Activated naive CD4-positive, alpha-beta T cell treated with anti-CD3 and anti-CD28 coated beads for 36 hours (primary cell): ENCODE measurements at places on chromosomes 5 and 9. TPM values are rescaled to one million over a fixed set of nuclear protein-coding genes. Genes with fewer than 3 reads are reported as not detected.

Gene PCDHGA10
- total RNA-seq = 0.05 TPM

- peak; percentile 48 for DNase-seq
- H3K27ac ChIP-seq = peak overlapping the region; percentile 57
- H3K36me3 ChIP-seq = peaks cover 10% of the 10 kb centered on the region
- no peaks in the 10 kb centered on the region for H3K27me3 ChIP-seq
- H3K4me3 ChIP-seq = peak overlapping the region; percentile 93
- H3K4me1 ChIP-seq = peaks cover 33% of the 10 kb centered on the region
Observed at GRCh38 chr9:92668746-92669526, 995 bp downstream of the IPPK start.

- H3K36me3 ChIP-seq = peaks cover 28% of the 10 kb centered on the region
- no peak overlapping the region for H3K4me3 ChIP-seq
- no peaks in the 10 kb centered on the region for H3K27me3 ChIP-seq
- peaks cover 58% of the 10 kb centered on the region for H3K4me1 ChIP-seq
Observed at GRCh38 chr5:143314659-143315058, 88.8 kb downstream of the NR3C1 start.

DNA sequence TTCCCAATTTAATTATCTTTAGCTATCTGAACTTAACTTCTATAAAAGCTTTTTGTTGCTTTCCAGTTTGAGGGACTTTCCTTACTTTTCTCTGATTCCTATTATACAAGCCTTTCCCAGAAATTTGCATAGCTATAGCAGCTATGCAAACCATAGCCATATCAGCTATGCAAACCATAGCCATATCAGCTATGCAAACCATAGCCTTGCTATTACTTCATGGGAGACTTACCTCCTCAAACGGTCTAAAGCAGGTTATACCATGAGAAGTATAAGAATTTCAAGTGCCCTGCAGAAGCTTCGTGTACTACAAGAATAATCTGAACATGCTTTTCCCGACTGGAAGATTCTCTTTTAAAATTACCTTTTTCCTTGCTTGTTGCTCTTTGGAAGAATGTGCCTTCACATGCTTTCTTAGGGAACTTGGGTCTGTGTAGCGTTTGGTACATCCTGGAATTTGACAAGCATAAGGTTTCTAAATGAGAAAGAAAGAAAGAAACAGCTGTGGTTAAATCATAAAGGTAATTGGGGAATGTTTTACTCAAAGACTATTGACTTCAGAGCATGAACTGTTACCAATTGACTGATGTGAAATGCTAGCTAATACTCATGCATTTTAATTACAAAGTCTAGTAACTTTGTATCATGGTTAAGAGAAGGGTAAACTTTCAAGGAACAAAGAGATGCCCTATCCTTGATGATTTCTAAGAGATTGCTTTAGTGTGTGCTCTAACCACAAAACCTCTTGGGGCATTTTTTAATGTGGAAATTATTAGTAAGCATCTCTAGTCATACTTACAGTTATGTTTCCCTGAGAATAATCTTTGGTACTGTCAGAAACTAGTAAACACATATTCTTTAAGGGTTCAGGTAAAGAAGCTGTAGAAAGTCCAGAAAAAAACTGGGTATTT is 367.6 kb downstream of the GLIS3 start:
- H3K27ac ChIP-seq = peak overlapping the region; percentile 73
- no peaks in the 10 kb centered on the region for H3K36me3 ChIP-seq
- no peak overlapping the region for H3K4me3 ChIP-seq

- H3K4me3 ChIP-seq = no peak overlapping the region
- H3K36me3 ChIP-seq = no peaks in the 10 kb centered on the region
- no peak overlapping the region for H3K27ac ChIP-seq
- H3K4me1 ChIP-seq = peaks cover 41% of the 10 kb centered on the region
- no peak for DNase-seq
Observed at GRCh38 chr5:132498152-132498551, 7.6 kb upstream of the IRF1 start.

DNA sequence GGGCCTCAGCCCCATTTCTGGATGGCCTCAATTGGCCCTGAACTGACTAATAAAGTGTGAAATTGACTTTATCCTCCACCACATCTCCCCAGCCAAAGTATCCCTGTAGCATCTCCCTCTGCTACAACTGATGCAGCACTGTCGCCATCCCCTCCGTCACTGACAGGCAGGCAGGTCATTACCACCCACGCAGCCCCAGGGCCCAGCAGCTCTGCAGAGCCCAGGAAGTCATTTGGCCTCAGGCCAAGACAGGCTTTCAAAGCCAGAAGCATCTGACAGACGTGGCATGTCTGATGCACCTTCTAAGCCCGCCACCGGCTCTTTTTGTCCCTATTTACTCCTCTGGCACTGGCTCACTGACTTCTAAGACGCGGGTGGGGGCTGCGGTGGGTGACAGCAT is 65.3 kb downstream of the ARHGEF37 start:
- H3K27me3 ChIP-seq = no peaks in the 10 kb centered on the region
- H3K36me3 ChIP-seq = no peaks in the 10 kb centered on the region
- H3K4me1 ChIP-seq = peaks cover 6% of the 10 kb centered on the region
- no peak overlapping the region for H3K27ac ChIP-seq
